ENCODE measurements at places on chromosomes 5 and 9. TPM values are rescaled to one million over a fixed set of nuclear protein-coding genes. Genes with fewer than 3 reads are reported as not detected.

GRCh38 chr9:76342858-76343257 lies 51.4 kb downstream of the RFK start:
- DNase-seq: no peak
- H3K27ac ChIP-seq: no peak overlapping the region
- no peaks in the 10 kb centered on the region for H3K36me3 ChIP-seq

DNA sequence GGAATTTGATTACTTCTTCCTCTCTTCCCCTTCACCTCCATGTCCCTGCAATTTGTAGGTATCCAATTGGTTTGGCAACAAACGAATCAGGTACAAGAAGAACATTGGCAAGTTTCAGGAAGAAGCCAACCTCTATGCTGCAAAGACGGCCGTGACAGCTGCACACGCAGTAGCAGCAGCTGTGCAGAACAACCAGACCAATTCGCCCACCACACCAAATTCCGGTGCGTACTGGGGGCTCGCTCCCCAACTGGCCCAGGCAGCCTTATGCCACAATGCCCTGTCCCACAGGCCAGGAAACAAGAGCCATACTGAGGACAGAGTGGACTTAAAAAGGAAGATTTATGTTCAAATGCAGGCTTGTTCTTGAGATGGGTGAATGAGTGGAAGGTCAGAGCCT lies 213.5 kb downstream of the PBX3 start:
- H3K27ac ChIP-seq: no peak overlapping the region
- no peaks in the 10 kb centered on the region for H3K36me3 ChIP-seq
- no peak for DNase-seq
- H3K27me3 ChIP-seq: no peaks in the 10 kb centered on the region
- peaks cover 2% of the 10 kb centered on the region for H3K4me1 ChIP-seq

- H3K27ac ChIP-seq: no peak overlapping the region
- H3K4me3 ChIP-seq: no peak overlapping the region
- peaks cover 2% of the 10 kb centered on the region for H3K4me1 ChIP-seq
- H3K27me3 ChIP-seq: no peaks in the 10 kb centered on the region
Observed at GRCh38 chr9:6562871-6563430, 82.6 kb downstream of the GLDC start.

DNA sequence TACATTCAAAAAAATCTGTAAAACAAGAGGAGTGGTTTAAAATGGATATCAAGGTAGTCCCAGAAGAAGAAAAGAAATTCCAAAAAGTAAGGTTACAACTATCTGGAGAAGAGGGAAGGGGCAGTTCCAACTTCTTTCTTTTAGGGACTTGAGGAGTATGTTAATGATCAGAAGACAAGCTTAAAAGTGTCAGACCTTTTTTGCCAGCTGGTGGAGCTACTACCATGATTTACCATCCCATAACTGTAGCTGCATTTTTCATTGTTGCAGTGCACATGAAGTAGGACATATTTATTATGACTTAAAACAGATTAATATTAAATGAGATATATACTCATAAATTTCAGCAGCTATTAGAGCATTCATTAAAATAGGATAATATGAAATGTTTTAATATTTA lies 158.5 kb upstream of the RGS7BP start:
- no peak for DNase-seq
- H3K4me1 ChIP-seq: no peaks in the 10 kb centered on the region
- H3K27me3 ChIP-seq: no peaks in the 10 kb centered on the region
- no peaks in the 10 kb centered on the region for H3K36me3 ChIP-seq

PCDHGA9 gene
- 1.1 TPM for total RNA-seq

- no peak for DNase-seq
- no peak overlapping the region for H3K4me3 ChIP-seq
- H3K4me1 ChIP-seq: no peaks in the 10 kb centered on the region
- H3K27me3 ChIP-seq: no peaks in the 10 kb centered on the region
Observed at GRCh38 chr9:136328622-136329041, 1.3 kb downstream of the GPSM1 start.

DNA sequence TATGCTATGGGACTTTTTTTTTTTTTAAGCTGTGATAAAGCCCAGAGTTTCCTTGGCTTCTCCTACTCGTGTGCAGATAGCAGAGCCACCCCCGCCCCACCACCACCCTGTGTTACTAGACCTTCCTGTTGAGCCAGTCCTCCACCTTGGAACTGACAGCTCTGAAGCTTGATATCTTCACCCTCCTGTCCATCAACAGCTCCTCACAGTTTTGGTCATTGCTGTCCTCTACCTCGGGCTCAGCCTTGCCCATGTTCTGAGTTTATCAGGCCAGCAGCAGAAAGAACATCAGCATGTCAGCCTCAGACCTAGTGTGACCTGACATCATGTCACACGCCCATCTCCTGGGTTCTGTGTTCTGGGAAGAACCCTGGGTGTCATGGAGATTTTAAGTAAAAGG lies 167.1 kb upstream of the RAI14 start:
- DNase-seq: no peak
- peaks cover 21% of the 10 kb centered on the region for H3K4me1 ChIP-seq
- H3K27ac ChIP-seq: no peak overlapping the region

GRCh38 chr9:107547303-107547702 lies 57.7 kb upstream of the KLF4 start:
- H3K4me3 ChIP-seq: no peak overlapping the region
- H3K27ac ChIP-seq: no peak overlapping the region
- H3K4me1 ChIP-seq: no peaks in the 10 kb centered on the region
- no peaks in the 10 kb centered on the region for H3K36me3 ChIP-seq
- no peaks in the 10 kb centered on the region for H3K27me3 ChIP-seq
- no peak for DNase-seq

MXD3 gene
- total RNA-seq: 10.3 TPM

DNA sequence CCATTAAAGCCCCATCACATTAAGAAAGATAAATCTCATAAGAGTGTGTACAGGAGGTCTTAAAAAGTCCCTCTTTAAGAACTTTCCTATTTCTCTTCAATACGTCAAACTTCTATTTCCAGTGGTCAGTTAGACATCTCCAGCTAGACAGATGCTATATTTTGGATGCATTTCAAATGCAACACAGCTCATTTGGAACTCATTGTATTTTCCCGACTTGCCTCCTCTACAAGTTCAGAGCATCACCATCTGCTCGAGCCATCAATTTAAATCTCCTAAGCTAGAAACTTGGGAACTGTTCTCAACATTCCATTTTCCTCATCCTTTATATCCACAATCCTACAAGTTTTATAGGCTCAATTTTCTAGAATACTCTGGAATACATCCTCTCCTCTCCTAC lies 3.2 kb upstream of the UHRF2 start:
- H3K4me3 ChIP-seq: no peak overlapping the region
- H3K27me3 ChIP-seq: no peaks in the 10 kb centered on the region
- DNase-seq: no peak
- H3K36me3 ChIP-seq: no peaks in the 10 kb centered on the region
- peaks cover 2% of the 10 kb centered on the region for H3K4me1 ChIP-seq
- no peak overlapping the region for H3K27ac ChIP-seq

ANXA1 gene
- 5.7 TPM for total RNA-seq

- no peaks in the 10 kb centered on the region for H3K36me3 ChIP-seq
- no peak overlapping the region for H3K4me3 ChIP-seq
- peaks cover 50% of the 10 kb centered on the region for H3K27me3 ChIP-seq
- H3K27ac ChIP-seq: no peak overlapping the region
- peaks cover 6% of the 10 kb centered on the region for H3K4me1 ChIP-seq
Observed at GRCh38 chr9:132575005-132575609, 7.3 kb upstream of the BARHL1 start.

- no peaks in the 10 kb centered on the region for H3K27me3 ChIP-seq
- no peak overlapping the region for H3K27ac ChIP-seq
- H3K4me3 ChIP-seq: no peak overlapping the region
Observed at GRCh38 chr5:122415030-122415800, 103.2 kb downstream of the SNCAIP start.

TAF11L10 gene
- total RNA-seq: not detected

DNA sequence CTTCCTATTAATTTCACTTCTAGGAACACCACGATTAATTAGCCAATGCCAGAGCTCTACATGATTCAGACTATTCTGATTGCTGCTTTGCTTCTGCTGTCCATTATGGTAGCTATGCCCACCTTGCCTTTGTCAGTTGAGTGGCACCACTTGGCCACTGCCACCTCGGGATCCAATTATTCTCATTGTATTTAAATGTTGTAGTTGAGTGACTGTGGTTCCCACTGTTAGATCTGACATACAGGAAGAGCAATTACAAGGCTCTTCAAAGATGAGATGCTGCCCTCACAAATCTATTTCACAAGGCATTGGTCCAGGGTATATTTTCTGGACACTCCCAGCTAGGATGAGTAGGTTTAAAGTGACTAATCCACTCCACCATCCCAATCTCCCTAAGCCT lies 864.5 kb upstream of the EDIL3 start:
- H3K36me3 ChIP-seq: no peaks in the 10 kb centered on the region
- no peak overlapping the region for H3K27ac ChIP-seq
- no peaks in the 10 kb centered on the region for H3K4me1 ChIP-seq
- H3K4me3 ChIP-seq: no peak overlapping the region

DPYSL3 gene
- total RNA-seq: 385 TPM

Data from H1 (cell line).